Uterus (tissue), 4 donors: ENCODE measurements at places on chromosomes 4 and X. TPM values are rescaled to one million over a fixed set of nuclear protein-coding genes. Genes with fewer than 3 reads are reported as not detected.
A peak's percentile ranks its signal among the peaks of the same experiment; 100 is the strongest.

SPANXD gene
- not detected for total RNA-seq

FGF13 gene
- 15.1 TPM for total RNA-seq

MAGEA11 gene
- total RNA-seq = not detected

ZNF280C gene
- total RNA-seq = 8.6 TPM

CTAG1B gene
- not detected for total RNA-seq

ADH1B gene
- total RNA-seq = 703 TPM

GIMD1 gene
- not detected for total RNA-seq

H2BW2 gene
- total RNA-seq = not detected

USP26 gene
- not detected for total RNA-seq

GSX2 gene
- not detected for total RNA-seq

ATP2B3 gene
- 3.5 TPM for total RNA-seq

SCFD2 gene
- 22.8 TPM for total RNA-seq

DNA sequence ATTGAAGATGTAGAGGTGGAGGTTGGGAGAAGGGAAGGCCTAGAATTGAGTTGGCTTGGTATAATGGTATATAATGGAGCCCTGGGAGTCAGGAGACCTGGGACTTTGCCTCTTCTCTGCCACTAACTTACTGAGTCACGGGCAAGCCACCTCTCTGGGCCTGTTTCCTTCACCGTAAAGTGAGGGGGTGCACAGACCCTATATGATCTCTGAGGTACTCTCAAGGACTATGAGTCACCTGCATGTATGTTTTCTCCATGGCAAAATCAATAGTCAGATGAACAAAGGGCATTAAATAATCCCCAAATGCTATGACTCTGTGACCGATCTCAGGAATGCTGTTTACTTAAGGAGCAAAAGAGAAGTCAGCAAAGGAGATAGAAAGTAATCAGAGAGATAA lies 5.1 kb downstream of the P2RY4 start:
- peaks cover 5% of the 10 kb centered on the region for H3K27me3 ChIP-seq
- H3K36me3 ChIP-seq = no peaks in the 10 kb centered on the region
- no peak overlapping the region for H3K27ac ChIP-seq
- H3K4me1 ChIP-seq = no peaks in the 10 kb centered on the region

DNA sequence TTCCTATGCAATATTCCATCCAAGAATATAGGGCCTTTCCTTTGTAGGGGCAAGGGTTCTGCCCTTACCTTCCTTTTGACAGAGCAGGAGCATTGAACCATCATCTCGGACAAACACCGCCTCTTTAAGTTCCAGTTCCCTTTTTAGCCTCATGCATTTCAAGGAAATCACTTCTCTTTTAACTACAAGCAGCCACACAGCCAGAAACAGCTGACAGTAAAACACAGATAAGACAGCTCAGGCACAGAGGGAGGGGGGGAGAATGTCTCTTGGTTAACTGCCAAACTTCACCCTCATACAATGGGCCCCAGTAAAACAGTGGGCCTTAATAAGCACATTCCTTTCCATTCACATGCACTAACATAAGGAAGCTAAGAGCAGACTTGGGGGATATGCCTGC lies 648.3 kb downstream of the GABRG1 start:
- no peak overlapping the region for H3K27ac ChIP-seq
- DNase-seq = no peak
- no peaks in the 10 kb centered on the region for H3K4me1 ChIP-seq

- no peak overlapping the region for H3K27ac ChIP-seq
- no peak overlapping the region for H3K4me3 ChIP-seq
- DNase-seq = no peak
- no peaks in the 10 kb centered on the region for H3K27me3 ChIP-seq
- no peaks in the 10 kb centered on the region for H3K4me1 ChIP-seq
- H3K36me3 ChIP-seq = no peaks in the 10 kb centered on the region
Observed at GRCh38 chrX:115018944-115019343, 1.5 kb upstream of the IL13RA2 start.

GRCh38 chrX:118632862-118633261 lies 94.5 kb upstream of the IL13RA1 start:
- H3K4me1 ChIP-seq = no peaks in the 10 kb centered on the region
- no peak overlapping the region for H3K4me3 ChIP-seq
- no peak for DNase-seq
- H3K27ac ChIP-seq = no peak overlapping the region
- no peaks in the 10 kb centered on the region for H3K36me3 ChIP-seq
- no peaks in the 10 kb centered on the region for H3K27me3 ChIP-seq

- no peaks in the 10 kb centered on the region for H3K4me1 ChIP-seq
- H3K4me3 ChIP-seq = no peak overlapping the region
Observed at GRCh38 chr4:155612074-155612473, 54.6 kb upstream of the GUCY1A1 start.

DNA sequence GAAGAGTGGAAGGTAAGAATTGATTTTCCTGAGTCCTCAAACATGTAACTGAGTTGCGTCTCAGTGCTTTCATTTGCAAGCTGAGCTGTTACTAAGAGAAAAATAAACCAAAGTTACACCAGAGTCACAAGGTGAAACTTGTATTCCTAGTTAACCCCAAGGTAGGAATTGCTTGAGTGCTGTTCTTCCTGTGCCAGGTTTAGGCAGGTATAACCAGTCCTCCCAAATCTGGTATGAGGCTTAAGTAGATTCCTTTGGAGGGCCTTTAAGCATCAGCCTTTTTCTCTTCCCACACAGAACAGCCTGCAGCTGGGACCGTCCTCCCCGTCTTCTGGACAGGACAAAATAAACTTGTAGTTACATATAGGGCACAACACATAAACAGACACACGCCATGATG lies 2.3 kb upstream of the BTC start:
- DNase-seq = no peak
- H3K4me3 ChIP-seq = no peak overlapping the region
- H3K4me1 ChIP-seq = no peaks in the 10 kb centered on the region
- H3K36me3 ChIP-seq = no peaks in the 10 kb centered on the region

- no peaks in the 10 kb centered on the region for H3K4me1 ChIP-seq
- DNase-seq = no peak
- H3K4me3 ChIP-seq = no peak overlapping the region
Observed at GRCh38 chr4:23035521-23036056, 342.9 kb downstream of the GBA3 start.

- H3K27ac ChIP-seq = no peak overlapping the region
- peak; percentile 35 for DNase-seq
- no peaks in the 10 kb centered on the region for H3K4me1 ChIP-seq
- H3K4me3 ChIP-seq = no peak overlapping the region
- no peaks in the 10 kb centered on the region for H3K27me3 ChIP-seq
Observed at GRCh38 chr4:9762823-9763475, 18.5 kb upstream of the DRD5 start.

- no peaks in the 10 kb centered on the region for H3K4me1 ChIP-seq
- peak overlapping the region; percentile 64 for H3K4me3 ChIP-seq
- DNase-seq = no peak
- H3K36me3 ChIP-seq = no peaks in the 10 kb centered on the region
- H3K27me3 ChIP-seq = no peaks in the 10 kb centered on the region
Observed at GRCh38 chrX:132216806-132217202, 2.4 kb downstream of the RAP2C start.

GRCh38 chr4:139764686-139765310 lies 99.2 kb downstream of the MGST2 start:
- H3K27me3 ChIP-seq = no peaks in the 10 kb centered on the region
- no peaks in the 10 kb centered on the region for H3K36me3 ChIP-seq
- H3K4me1 ChIP-seq = peaks cover 4% of the 10 kb centered on the region
- H3K27ac ChIP-seq = peak overlapping the region; percentile 85

DNA sequence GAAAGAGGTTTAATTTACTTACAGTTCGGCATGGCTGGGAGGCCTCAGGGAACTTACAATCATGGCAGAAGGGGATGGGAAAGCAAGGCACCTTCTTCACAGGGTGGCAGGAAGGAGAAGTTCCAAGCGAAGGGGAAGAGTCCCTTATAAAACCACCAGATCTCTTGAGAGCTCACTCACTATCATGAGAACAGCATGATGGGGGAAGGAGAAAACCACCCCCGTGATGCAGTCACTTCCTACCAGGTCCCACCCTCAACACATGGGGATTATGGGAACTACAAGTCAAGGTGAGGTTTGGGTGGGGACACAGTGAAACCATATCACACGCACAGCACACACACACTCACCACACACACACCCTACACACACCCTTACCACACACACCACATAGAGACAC lies 104.3 kb downstream of the DCTD start:
- no peaks in the 10 kb centered on the region for H3K4me1 ChIP-seq
- H3K27ac ChIP-seq = no peak overlapping the region
- DNase-seq = no peak
- no peaks in the 10 kb centered on the region for H3K27me3 ChIP-seq
- no peak overlapping the region for H3K4me3 ChIP-seq
- H3K36me3 ChIP-seq = no peaks in the 10 kb centered on the region

GRCh38 chr4:161134795-161135194 lies 1029.0 kb downstream of the FSTL5 start:
- no peaks in the 10 kb centered on the region for H3K36me3 ChIP-seq
- no peaks in the 10 kb centered on the region for H3K4me1 ChIP-seq
- H3K4me3 ChIP-seq = no peak overlapping the region
- H3K27me3 ChIP-seq = no peaks in the 10 kb centered on the region
- no peak overlapping the region for H3K27ac ChIP-seq

GRCh38 chr4:40905414-40905813 lies 155.7 kb downstream of the NSUN7 start:
- DNase-seq = no peak
- no peaks in the 10 kb centered on the region for H3K36me3 ChIP-seq
- no peaks in the 10 kb centered on the region for H3K4me1 ChIP-seq
- H3K27me3 ChIP-seq = no peaks in the 10 kb centered on the region
- H3K4me3 ChIP-seq = no peak overlapping the region
- H3K27ac ChIP-seq = no peak overlapping the region

- no peak overlapping the region for H3K27ac ChIP-seq
- H3K27me3 ChIP-seq = no peaks in the 10 kb centered on the region
Observed at GRCh38 chr4:156790866-156791265, 180.7 kb downstream of the PDGFC start.

GRCh38 chr4:83025563-83025962 lies 9.4 kb upstream of the COPS4 start:
- H3K27me3 ChIP-seq = no peaks in the 10 kb centered on the region
- H3K27ac ChIP-seq = no peak overlapping the region
- no peaks in the 10 kb centered on the region for H3K36me3 ChIP-seq
- no peak overlapping the region for H3K4me3 ChIP-seq
- H3K4me1 ChIP-seq = no peaks in the 10 kb centered on the region
- no peak for DNase-seq

GRCh38 chrX:19630776-19631707 lies 115.7 kb upstream of the MAP3K15 start:
- no peak for DNase-seq
- H3K27ac ChIP-seq = no peak overlapping the region
- H3K4me1 ChIP-seq = no peaks in the 10 kb centered on the region
- no peaks in the 10 kb centered on the region for H3K27me3 ChIP-seq

DNA sequence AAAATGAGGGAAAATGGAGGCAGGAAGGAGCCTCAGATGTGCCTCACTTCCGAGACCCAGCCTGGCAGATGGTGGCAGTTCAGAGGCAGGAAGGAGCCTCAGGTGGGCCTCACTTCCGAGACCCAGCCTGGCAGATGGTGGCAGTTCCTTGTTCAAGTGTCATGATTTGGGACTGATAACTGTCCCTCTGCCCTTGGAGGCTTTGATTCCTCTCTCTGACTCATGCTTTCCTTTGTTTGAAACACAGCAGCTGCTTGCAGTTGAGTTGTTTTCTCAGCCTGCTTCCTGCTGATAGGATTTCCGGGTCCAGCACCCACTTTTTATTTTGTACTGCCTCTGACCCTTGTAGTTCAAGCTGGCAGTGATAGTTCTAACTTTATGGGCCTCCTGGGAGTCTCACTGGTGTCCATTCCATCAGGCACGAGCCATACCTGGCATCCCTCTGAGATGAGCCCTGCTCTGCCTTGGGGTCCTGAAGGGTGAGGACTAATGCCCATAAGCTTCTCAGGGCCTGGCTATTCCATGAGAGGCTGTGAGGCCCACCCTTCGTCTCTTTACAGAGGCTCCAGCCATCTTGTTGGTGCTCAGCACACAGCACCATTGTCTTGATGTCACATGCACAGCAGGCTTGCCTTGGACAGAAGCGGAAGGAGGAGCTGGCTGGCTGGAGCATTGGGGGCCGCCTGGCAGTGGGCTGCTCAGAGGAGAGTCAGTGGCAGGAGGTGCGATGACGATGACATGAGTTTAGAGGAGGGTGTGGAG lies 13.0 kb downstream of the RGS12 start:
- peaks cover 8% of the 10 kb centered on the region for H3K4me1 ChIP-seq
- DNase-seq = peak; percentile 29
- H3K27me3 ChIP-seq = no peaks in the 10 kb centered on the region
- no peaks in the 10 kb centered on the region for H3K36me3 ChIP-seq
- H3K4me3 ChIP-seq = no peak overlapping the region

- H3K4me3 ChIP-seq = no peak overlapping the region
- no peak overlapping the region for H3K27ac ChIP-seq
- no peak for DNase-seq
Observed at GRCh38 chr4:39657465-39657864, 18.8 kb upstream of the SMIM14 start.

DNA sequence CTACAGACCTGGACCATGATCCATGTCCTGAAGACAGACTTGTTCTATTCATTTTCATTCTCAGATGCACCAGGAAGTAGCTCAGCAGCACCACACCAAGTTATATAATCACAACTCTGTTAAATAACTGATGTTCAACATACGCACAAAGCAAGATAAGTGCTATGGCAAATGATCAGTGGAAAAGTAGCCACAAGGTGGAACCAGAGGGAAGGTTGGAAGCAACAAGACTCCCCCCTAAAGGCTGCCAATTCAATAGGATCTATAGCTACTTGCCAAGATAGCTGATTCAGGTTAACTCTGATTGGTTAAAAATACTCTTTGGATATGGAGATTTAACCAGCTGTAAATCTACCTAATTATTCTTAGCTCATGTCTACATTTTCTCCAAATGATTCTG lies 23.7 kb upstream of the FAM47B start:
- DNase-seq = no peak
- no peaks in the 10 kb centered on the region for H3K36me3 ChIP-seq
- no peaks in the 10 kb centered on the region for H3K4me1 ChIP-seq

- H3K27ac ChIP-seq = no peak overlapping the region
- no peaks in the 10 kb centered on the region for H3K36me3 ChIP-seq
- no peaks in the 10 kb centered on the region for H3K27me3 ChIP-seq
Observed at GRCh38 chr4:80307183-80307735, 28.3 kb upstream of the CFAP299 start.

- H3K4me3 ChIP-seq = no peak overlapping the region
- H3K27ac ChIP-seq = no peak overlapping the region
- no peaks in the 10 kb centered on the region for H3K27me3 ChIP-seq
- no peaks in the 10 kb centered on the region for H3K36me3 ChIP-seq
- no peaks in the 10 kb centered on the region for H3K4me1 ChIP-seq
- no peak for DNase-seq
Observed at GRCh38 chr4:188018262-188018661, 22.7 kb downstream of the ZFP42 start.

DNA sequence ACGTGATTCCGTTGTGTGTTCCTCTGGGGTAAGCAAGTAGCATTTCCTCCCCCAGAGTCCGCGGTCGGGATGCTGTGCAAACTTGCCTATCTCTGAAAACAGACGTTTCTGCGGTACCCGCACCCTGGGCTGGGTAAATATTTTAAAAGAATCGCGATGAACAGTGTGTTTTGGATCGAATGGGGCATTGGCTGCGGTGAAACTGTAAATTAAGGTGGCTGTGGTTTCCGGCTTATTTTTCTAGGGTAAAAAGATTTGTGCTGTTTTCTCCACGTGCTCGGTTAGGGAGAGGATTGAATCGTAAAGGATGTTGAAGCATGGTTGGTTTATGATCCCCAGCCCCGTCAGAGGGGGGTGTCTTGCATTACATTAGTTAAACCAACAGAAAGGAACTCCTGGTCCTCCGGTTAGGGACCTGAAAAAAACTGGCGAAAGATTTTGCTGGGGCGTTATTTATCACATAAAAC lies 1.2 kb downstream of the HHIP start:
- no peak for DNase-seq
- peaks cover 14% of the 10 kb centered on the region for H3K27me3 ChIP-seq
- H3K4me3 ChIP-seq = peak overlapping the region; percentile 43
- no peaks in the 10 kb centered on the region for H3K36me3 ChIP-seq
- H3K4me1 ChIP-seq = peaks cover 6% of the 10 kb centered on the region
